ENCODE measurements at places on chromosomes 12 and 14.

GRCh38 chr14:36981832-36982529 is 190.4 kb downstream of the SLC25A21 start:
- no peaks in the 10 kb centered on the region for H3K27me3 ChIP-seq
- DNase-seq = no peak
- no peak overlapping the region for H3K27ac ChIP-seq

- no peak overlapping the region for H3K4me3 ChIP-seq
- peak overlapping the region; percentile 33 for H3K27ac ChIP-seq
- no peaks in the 10 kb centered on the region for H3K36me3 ChIP-seq
- DNase-seq = peak; percentile 43
- H3K4me1 ChIP-seq = peaks cover 18% of the 10 kb centered on the region
These were observed 10.4 kb upstream of the FBLN5 start for GRCh38 chr14:91957876-91958313.

DNA sequence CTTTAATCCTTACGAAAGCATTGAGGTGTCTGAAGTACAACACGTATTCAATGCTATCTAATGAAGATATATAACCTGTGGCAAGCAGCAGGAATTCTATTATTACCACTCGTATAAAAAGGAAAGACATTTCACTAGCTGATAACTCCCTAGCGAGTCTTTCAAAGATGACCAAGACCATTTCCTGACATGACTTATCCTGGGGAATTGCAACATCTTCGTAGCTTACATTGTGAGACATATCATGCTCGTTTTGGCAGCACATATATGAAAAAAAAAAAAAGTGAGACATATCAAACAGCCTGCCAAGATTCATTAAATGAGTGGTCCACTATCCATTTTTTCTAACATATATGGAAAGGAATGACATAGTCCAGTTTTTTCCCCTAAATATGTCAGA is 337.0 kb downstream of the FSCB start:
- H3K27ac ChIP-seq = no peak overlapping the region
- no peaks in the 10 kb centered on the region for H3K27me3 ChIP-seq
- H3K4me1 ChIP-seq = peaks cover 4% of the 10 kb centered on the region
- H3K36me3 ChIP-seq = no peaks in the 10 kb centered on the region
- DNase-seq = no peak

GRCh38 chr14:74934041-74934440 is 11.0 kb upstream of the RPS6KL1 start:
- no peak for DNase-seq
- peaks cover 23% of the 10 kb centered on the region for H3K27me3 ChIP-seq
- H3K4me1 ChIP-seq = peaks cover 5% of the 10 kb centered on the region
- H3K4me3 ChIP-seq = no peak overlapping the region
- no peak overlapping the region for H3K27ac ChIP-seq
- H3K36me3 ChIP-seq = no peaks in the 10 kb centered on the region

DNA sequence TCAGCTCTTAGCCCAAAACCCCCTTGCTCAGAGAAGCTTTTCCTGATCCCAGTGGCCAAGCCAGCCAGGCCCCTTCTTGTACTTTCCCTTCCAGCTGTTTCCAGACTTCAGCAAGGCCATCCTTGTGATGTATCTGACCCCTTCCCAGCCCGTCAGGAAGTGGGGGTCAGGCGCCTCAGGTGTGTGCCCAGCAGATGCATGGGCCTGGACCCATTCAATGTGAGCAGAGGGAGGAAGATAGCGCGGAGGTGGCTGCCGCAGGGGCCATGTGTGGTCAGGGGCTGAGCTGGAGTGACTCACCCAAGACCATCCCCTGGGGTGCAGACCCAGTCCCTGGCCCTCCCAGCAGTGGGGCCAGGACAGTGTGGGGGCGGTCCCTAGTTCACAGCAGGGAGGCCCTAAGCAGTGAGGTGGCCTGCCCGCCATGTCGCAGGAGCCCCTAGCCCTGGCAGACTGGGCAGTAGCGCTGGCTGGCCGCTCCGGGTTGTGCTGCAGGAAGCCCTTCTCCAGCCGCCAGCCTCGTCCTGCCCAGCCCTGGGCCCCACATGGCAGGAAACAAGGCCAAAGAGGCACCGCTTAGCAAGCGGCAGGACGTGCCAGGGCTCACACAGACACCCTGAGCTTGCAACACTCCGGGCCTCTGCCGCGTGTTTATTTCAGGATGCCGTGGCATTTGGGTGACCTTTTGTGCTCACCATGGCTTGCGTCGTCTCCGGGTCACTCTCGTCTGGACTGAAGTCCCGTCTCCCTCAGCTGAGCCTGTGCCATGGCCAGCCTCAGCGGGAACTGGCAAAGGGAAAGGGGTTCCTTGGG is 12.0 kb downstream of the ADSS1 start:
- H3K36me3 ChIP-seq = no peaks in the 10 kb centered on the region
- H3K27ac ChIP-seq = peak overlapping the region; percentile 67
- H3K4me3 ChIP-seq = no peak overlapping the region
- no peaks in the 10 kb centered on the region for H3K27me3 ChIP-seq
- H3K4me1 ChIP-seq = peaks cover 13% of the 10 kb centered on the region
- DNase-seq = peak; percentile 65

DNA sequence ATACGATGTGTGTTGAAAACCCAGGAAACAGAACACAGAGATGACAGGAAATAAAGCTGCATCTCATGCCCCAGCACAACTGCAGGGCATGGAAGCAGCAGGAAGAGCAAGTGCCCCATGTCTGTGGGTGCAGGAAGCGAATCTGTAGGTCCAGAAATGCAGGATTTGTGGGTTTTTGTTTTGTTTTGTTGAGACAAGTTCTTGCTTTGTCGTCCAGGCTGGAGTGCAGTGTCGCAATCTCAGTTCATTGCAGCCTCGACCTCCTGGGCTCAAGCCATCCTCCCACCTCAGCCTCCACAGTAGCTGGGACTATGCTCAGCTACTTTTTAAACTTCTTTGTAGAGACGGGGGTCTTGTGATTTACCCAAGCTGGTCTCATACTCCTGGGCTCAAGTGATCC is 6.2 kb upstream of the RPS6KL1 start:
- H3K36me3 ChIP-seq = no peaks in the 10 kb centered on the region
- H3K4me1 ChIP-seq = no peaks in the 10 kb centered on the region
- no peak for DNase-seq
- peaks cover 30% of the 10 kb centered on the region for H3K27me3 ChIP-seq

- no peak overlapping the region for H3K4me3 ChIP-seq
- H3K36me3 ChIP-seq = no peaks in the 10 kb centered on the region
- no peaks in the 10 kb centered on the region for H3K27me3 ChIP-seq
- H3K4me1 ChIP-seq = no peaks in the 10 kb centered on the region
- DNase-seq = no peak
These were observed 10.8 kb upstream of the SPTSSA start for GRCh38 chr14:34472706-34473279.

GRCh38 chr14:102831163-102831804 is 54.0 kb downstream of the TRAF3 start:
- no peaks in the 10 kb centered on the region for H3K27me3 ChIP-seq

GRCh38 chr14:76550534-76550933 is 174.6 kb downstream of the ESRRB start:
- no peak for DNase-seq
- no peaks in the 10 kb centered on the region for H3K27me3 ChIP-seq
- H3K27ac ChIP-seq = no peak overlapping the region
- H3K4me1 ChIP-seq = no peaks in the 10 kb centered on the region
- no peak overlapping the region for H3K4me3 ChIP-seq
- H3K36me3 ChIP-seq = no peaks in the 10 kb centered on the region

DNA sequence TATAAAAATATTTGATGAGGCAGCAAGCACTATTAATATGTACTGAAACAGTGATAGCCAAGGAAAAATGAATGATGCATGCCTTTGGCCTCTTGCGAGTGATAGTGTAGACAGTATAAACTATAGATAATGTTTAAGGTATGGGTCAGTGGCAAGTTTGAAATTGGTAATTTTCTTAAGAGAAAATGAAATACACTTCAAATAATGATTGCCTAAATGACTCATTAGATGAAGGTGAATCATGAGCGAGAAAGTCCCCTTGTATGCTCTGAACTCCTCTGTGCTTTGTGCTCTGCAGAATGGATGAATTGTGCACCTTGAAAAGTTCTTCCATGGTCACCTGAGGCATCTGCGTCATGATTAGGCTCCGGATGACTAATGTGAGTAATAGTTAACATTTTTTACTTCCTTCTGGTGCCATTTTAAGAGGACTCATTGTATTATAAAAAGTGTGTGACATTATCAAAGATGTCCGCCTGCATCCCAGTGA is 84.9 kb upstream of the RTL1 start:
- H3K36me3 ChIP-seq = no peaks in the 10 kb centered on the region
- no peak for DNase-seq
- H3K27ac ChIP-seq = no peak overlapping the region
- no peak overlapping the region for H3K4me3 ChIP-seq
- H3K27me3 ChIP-seq = no peaks in the 10 kb centered on the region

DNA sequence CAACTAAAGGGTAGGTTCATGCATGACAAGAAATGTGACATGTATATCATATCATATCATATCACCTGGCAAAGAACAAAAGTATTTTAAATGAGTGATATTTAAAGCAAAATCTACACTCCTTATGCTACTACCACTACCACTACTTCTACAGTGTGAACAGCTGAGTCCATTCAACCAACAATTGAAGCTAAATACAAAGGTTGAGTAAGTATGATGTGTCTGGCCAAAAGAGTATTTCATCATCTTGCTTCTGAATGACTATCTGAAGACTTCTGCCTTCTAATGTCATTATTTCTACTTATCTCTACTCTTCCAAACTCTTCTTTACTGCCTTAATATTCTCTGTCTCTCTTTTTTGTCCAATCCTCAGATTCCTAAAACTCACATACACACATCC is 292.6 kb upstream of the CAND1 start:
- H3K36me3 ChIP-seq = no peaks in the 10 kb centered on the region
- no peak overlapping the region for H3K4me3 ChIP-seq
- no peaks in the 10 kb centered on the region for H3K4me1 ChIP-seq
- H3K27me3 ChIP-seq = no peaks in the 10 kb centered on the region
- no peak overlapping the region for H3K27ac ChIP-seq

DNA sequence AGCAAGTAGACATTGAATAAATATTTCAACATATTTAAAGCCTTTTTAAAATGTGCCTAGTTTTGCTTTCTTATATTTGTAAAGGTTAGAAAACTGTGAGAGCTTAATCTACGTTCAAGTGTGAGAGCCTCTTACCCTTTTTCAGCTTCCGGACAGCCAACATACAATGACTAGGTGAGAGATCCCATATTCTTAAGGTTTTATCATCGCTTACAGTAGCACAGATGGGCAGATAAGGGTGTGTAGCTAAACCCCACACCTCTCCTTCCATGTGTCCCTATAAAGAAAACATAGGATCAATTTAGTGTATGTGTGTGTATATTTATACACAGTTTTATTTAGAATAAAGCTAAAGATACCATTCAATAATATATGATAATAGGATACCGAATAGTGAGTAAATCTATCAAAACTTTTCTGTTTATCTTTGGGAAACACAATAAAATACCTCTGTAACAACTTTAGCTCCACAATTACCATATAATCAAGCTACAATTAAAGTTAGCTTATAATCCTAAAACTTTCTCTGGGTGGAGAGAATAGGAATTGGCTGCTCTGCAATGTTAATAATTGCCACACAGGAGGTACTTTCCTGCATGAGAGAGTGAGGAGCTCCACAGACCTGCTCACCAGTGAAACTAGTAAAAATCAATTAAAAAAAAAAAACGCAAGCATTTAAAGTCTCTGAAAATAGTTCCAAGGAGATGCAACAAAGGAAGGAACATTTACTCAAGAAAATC is 110.8 kb downstream of the EML5 start:
- H3K27ac ChIP-seq = peak overlapping the region; percentile 6
- no peak for DNase-seq
- no peaks in the 10 kb centered on the region for H3K27me3 ChIP-seq
- H3K4me3 ChIP-seq = no peak overlapping the region

DNA sequence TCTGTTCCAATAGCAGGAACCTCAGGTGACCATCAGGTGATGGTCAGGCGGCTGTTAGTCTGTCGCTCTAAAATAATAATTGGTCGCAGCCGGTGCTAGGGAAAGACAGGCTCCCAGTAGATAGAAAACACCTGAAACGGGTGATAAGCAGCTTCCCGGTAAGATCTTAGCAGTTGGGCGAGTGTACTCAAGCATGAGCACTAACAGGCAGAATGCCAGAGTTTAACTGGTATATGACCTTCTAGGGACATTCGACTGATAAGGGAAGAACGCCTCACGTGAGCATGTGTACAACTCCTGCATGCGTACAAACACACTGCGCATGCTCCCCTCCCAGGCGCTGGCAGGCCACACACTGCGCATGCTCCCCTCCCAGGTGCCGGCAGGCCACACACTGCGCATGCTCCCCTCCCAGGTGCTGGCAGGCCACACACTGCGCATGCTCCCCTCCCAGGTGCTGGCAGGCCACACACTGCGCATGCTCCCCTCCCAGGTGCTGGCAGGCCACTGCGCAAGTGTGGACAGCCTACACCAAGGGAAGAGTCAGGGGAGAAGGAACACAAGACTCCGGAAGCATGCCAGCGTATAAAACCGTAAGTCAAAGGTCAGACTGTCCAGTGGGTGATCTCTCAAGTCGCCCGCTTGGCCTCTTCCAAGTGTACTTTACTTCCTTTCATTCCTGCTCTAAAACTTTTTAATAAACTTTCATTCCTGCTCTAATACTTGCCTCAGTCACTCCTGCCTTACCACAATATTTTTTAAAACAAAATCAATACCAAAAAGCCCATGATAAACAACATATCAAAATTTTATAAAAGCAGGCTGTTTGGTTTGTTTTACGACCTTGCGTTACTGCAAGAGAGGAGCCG is 24.5 kb downstream of the GPRC5D start:
- H3K27ac ChIP-seq = no peak overlapping the region
- DNase-seq = no peak
- no peak overlapping the region for H3K4me3 ChIP-seq
- no peaks in the 10 kb centered on the region for H3K36me3 ChIP-seq

- H3K36me3 ChIP-seq = no peaks in the 10 kb centered on the region
- no peak overlapping the region for H3K27ac ChIP-seq
- no peaks in the 10 kb centered on the region for H3K27me3 ChIP-seq
- DNase-seq = peak; percentile 9
- no peak overlapping the region for H3K4me3 ChIP-seq
These were observed 66.1 kb upstream of the GRIP1 start for GRCh38 chr12:66744956-66745383.

- DNase-seq = no peak
- H3K4me3 ChIP-seq = no peak overlapping the region
- no peak overlapping the region for H3K27ac ChIP-seq
- no peaks in the 10 kb centered on the region for H3K36me3 ChIP-seq
- H3K27me3 ChIP-seq = no peaks in the 10 kb centered on the region
These were observed 81.0 kb downstream of the KTN1 start for GRCh38 chr14:55661029-55661428.

Data from hepatocyte (in vitro differentiated cells).